Activated CD4-positive, alpha-beta memory T cell treated with anti-CD3 and anti-CD28 coated beads for 36 hours (primary cell): ENCODE measurements at places on chromosomes 7 and 10.

DNA sequence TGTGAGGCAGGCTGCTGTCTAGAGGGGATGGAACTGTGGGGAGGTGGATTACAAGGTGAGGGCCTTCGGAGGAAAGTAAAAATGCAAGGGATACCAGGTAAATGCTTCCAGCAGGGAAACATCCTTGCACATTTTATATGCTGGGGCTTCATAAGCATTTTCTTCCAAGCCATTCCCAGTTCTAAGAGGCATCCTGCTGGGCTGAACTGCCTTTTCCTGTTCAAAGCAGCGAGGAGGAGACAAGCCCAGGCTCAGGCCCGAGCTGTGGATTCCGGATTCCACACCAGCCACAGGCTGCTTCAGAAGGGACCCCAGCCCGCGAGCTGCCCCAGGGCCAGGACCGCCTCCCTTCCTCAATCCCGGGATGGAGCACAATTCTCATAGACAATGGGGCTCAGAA is 249.7 kb downstream of the TNS3 start:
- no peak for DNase-seq

- no peak for DNase-seq
Observed at GRCh38 chr7:17325364-17325763, 26.9 kb downstream of the AHR start.

DNA sequence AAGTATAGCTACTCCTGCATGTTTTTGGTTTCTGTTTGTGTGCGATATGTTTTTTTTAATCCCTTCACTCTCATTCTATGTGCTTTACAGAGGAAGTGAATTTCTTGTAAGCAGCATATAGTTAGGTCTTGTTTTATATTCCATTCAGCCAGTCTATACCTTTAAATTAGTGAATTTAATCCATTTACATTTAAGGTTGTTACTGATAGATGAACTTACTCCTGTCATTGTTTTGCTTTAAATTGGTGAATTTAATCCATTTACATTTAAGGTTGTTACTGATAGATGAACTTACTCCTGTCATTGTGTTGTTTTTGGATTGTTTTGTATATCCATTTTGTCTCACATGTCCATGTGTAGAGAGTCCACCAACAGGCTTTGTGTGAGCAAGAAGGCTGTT is 11.1 kb downstream of the GIMAP8 start:
- DNase-seq = no peak

- DNase-seq = no peak
Observed at GRCh38 chr7:158031867-158032308, 555.7 kb downstream of the PTPRN2 start.

DNA sequence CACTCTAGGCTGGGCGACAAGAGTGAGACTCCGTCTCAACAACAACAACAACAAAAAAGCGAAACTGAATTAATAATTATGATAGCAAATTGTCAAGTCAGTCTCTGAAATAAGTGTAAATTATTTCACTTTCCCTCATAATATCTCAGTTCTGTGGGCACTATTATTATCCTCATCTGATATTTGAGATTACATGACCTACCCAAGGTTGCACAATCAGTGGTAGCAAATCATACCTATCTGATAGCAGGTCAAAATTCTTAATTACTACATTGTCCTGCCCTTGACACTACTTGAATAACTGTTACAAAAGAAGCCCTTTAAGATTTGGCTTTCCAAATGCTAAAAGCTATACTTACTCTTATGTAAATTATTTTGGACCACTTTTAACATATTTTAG is 115.2 kb upstream of the GPR22 start:
- no peak for DNase-seq

DNA sequence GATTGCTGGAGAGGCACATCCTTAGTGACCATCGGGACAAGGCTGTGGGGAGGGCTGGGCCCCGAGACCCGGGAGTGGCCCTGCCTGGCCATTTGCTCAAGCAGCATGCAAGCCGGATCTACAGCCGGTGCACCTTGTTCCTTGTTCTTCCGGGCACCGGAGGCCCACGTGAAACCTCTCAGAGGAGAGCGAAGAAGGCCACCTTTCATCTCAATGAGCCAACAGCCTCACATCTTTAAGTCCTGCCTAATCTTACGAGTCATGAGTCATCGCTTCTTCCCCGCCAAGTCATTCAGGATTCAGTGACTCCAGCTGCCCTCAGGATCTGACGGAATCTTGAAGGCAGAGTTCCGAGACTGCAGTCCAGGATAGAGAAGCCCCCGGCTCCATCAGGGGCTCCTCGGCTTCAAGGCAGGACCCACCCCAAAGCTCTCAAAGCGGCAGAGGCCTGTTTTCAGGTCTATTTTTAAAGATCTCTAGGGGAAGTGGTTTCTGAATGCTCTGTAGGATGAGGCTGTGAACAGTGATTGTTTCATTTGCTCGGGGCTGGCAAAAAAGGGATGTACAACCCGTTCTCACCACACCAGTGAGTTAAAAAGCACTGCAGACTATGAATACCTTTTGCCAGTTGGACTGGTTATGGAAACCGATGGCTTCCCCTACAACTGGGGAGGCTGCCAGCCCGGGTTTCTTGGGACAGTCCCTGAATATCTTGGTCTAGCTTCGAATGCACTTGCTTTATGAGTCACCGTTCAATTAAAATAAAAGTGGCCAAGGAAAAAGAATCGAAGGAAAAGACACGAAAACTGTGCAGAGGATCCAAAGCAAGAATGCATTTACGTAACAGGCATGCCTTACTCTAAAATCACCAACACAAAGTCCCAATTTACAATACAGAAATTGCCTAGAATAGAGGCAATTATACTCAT is 57.2 kb upstream of the ECHDC3 start:
- DNase-seq = peak; percentile 80
